ENCODE measurements at places on chromosomes 7 and 10. TPM values are rescaled to one million over a fixed set of nuclear protein-coding genes. Genes with fewer than 3 reads are reported as not detected.

GRCh38 chr10:56895306-56895705 is 534.2 kb upstream of the ZWINT start:
- no peak for DNase-seq

GRCh38 chr7:14483663-14484062 is 418.9 kb downstream of the DGKB start:
- DNase-seq = no peak

The FOXI2 gene
- total RNA-seq = not detected

DNA sequence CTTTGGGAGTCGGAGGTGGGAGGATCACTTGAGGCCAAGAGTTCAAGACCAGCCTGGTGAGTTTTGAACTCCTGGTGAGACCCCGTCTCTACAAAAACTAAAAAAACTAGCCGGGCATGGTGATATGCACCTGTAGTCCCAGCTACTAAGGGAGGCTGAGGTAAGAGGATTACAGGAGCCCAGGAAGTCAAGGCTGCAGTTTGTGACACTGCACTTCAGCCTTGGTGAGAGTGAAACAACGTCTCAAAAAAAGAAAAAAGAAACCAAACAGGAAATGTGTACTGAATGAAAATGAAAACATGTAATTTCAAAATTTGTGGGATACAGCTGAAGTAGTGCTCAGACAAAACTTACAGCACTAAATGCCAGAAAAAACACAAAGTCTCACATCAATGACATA is 7.6 kb downstream of the ARHGAP12 start:
- DNase-seq = no peak

The NRCAM gene
- 2.8 TPM for total RNA-seq

- DNase-seq = no peak
Observed at GRCh38 chr10:93206652-93207051, 133.0 kb downstream of the CYP26A1 start.

DNA sequence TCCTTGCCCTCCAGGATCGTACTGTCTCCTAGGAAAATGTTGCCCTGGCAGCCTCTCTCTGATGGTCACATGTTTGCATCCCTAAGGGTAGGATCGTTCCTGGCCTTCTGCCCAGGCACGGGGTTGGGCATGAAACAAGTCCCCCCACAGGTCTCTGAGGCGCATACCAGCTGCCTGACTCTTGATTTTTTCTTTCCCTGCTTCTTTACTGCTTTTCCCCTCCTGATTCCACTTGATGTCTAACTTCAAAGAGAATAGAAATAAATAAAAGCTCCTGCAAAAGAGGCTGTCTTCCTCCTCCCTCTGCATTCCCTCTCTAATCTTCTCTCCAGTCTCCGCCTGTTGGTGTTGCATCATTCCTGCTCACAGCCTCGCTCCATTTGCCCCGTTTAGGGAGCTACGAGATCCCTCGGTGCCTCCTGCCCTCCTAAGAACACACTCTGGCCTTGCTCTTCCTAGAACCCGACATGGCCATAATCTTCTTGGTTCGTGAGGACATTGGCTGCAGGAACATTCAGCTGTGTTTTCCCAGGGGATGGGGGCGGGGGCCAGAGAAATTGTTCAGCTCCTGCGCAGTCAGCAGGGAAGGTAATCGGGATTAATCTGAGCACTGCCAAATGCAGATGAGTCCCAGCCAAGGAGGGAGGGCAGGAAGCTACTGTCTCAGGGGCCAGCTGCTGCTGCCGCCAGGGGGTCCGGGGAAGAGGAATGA is 26.0 kb downstream of the LEP start:
- DNase-seq = peak; percentile 84

GRCh38 chr7:116195451-116195850 is 14.9 kb upstream of the TES start:
- DNase-seq = no peak

The ATG9B gene
- 0.40 TPM for total RNA-seq

- no peak for DNase-seq
Observed at GRCh38 chr10:63692220-63692896, 171.2 kb downstream of the REEP3 start.

The LDB3 gene
- 2.6 TPM for total RNA-seq

GRCh38 chr10:67603086-67603485 is 92.9 kb downstream of the CTNNA3 start:
- DNase-seq = no peak

- no peak for DNase-seq
Observed at GRCh38 chr10:11616021-11616420, 4.6 kb upstream of the USP6NL start.

DNA sequence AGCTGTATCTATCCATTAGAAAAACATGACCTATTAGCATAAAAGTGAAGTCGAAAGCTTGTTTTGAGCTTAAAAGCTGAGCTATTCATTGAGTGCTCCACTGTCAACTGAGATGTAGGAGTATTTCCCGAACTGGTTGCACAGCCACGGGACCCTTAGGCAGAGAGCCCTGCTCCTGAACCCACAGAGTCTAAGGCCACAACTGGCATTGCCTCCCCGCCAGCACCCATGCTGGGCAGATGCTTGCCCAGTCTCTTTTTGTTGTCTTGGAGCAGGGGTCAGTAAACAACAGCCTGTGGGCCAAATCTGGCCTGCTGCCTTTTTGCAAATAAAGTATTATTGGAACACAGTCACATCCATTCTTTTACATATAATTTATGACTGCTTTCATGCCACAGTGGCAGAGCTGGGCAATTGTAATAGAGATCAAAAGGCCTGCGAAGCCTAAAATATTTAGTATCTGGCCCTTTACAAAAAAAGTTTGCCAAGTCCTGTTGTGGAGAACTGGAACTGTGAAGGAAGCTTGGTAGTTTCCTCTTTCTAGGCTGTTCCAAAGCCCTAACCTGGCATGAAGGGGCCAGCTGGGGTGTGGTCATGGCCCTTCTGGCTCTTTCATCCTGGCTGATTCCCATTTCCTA is 58.4 kb upstream of the WAPL start:
- DNase-seq = no peak

DNA sequence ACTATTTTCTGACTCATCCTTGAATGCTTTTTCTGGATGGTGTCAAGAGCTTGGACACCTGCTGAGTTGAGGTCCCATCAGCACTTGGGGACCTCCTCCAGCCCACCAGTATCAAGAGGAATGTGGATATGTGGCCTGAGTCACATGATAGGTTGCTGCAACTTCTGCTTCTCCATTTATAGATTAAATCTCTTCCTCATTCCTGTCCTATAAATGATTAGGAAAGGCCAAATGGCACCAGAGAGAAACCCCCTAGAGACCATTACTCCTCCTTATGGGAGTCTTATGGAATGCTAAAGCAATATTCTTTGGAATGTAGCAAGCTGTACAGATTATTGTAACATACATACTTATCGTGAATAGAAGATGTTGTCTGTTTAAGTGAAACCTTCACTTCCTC is 85.6 kb downstream of the NEUROD6 start:
- no peak for DNase-seq

DNA sequence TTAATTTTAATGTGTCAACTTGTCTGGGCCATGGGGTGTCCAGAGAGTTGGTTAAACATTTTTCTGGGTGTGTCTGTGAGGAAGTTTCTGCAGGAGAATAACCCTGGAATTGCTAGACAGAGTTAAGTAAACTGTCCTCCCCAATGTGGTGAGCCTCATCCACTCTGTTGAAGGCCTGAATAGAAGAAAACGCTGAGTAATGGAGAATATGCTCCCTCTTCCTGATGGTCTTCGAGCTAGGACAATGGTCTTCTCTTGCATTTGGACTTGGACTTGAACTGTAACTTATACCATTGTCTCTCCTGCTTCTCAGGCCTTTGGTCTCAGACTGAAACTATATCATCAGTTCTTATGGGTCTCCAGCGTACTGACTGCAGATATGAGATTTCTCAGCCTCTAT is 296.0 kb upstream of the IMMP2L start:
- no peak for DNase-seq

GRCh38 chr10:110647136-110647430 is 2.9 kb downstream of the RBM20 start:
- no peak for DNase-seq

The TAF5 gene
- 3.9 TPM for total RNA-seq

GRCh38 chr7:87202705-87203104 is 16.8 kb downstream of the TMEM243 start:
- no peak for DNase-seq

DNA sequence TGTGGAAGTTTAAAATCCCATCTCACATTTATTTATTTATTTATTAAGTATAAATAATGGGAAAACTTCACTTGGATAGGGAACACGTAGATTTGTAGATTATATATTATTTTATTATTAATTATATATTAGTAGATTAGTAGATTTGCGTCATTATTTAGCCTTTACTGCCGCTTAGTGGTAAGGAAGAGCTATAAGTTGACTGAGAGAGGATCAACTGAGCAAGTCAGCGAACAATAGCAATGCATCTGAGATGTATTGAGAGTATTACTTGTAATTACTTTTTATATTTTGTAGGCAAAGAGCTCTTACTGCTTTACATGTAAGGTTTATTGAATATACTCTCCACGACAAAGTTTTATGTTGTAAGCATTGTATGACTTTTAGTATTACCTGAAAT is 244.5 kb upstream of the ANKRD30A start:
- no peak for DNase-seq

The SPDYE6 gene
- total RNA-seq = not detected

DNA sequence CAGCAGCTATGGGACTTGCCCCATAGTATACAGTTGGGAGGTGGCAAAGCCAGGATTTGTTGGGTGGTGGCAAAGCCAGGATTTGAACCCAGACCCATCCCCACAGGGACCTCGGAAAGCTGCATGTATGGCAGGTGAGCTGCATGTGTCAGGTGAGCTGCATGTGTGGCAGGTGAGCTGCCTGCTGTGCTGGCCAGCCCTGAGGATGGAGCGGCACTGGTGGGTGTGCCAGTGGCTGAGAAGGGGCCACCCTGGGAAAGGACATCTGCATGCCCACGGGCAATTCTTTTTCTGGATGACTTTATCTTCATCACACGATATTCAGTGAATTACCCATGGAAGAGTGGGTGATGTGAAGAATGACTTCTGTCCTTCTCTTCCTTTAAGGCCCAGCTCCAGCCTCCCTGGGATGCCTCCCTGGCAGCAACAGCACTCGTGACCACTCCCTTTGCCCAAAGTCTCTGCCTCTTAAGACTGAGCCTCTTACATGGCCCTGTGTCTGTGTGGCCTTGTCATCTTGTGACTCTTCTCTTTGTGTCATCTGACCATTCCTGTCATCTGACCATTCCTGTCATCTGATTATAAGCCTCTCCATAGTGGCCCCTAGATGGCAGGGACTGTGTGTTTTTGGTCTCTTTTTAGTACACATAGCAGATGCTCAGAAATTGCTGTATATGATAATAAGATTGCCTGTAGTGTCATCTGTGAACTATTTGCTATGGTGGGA is 25.0 kb downstream of the CLEC2L start:
- no peak for DNase-seq

The CTNNA3 gene
- 2.3 TPM for total RNA-seq

The MRPS24 gene
- 73.0 TPM for total RNA-seq

GRCh38 chr10:130763491-130763890 is 548.0 kb downstream of the TCERG1L start:
- DNase-seq = no peak

The LIPJ gene
- total RNA-seq = 0.25 TPM

DNA sequence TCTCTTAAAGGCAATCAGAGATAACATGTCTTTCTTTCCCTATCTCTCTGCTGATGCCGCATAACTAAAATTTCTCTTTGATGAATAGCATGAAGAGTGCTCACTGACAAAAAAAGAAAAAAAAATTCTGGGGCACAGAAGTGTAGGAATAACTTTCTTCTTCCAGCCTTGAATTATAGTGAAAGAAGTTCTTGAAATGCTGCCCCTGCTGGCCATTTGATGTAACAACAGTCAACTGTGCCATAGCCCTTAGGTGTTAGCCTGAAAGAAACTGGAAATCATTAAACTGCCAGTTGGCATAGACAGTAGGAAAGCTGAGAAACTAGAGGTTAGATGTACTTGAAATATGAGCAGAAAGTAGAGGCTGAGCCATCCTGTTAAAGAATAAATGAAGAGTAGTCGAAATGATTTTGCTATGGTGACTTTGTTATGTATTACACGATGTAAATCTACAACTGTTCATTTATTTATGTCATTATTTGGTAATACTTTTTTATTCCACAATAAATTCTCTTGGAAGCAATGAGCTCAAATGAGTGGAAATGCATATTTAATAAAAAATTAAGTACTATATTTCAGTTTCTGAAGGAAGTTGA is 48.3 kb upstream of the FAM171A1 start:
- no peak for DNase-seq

- DNase-seq = no peak
Observed at GRCh38 chr7:36683695-36684357, 40.5 kb downstream of the AOAH start.

GRCh38 chr7:94654783-94655125 is 1.2 kb downstream of the SGCE start:
- no peak for DNase-seq

DNA sequence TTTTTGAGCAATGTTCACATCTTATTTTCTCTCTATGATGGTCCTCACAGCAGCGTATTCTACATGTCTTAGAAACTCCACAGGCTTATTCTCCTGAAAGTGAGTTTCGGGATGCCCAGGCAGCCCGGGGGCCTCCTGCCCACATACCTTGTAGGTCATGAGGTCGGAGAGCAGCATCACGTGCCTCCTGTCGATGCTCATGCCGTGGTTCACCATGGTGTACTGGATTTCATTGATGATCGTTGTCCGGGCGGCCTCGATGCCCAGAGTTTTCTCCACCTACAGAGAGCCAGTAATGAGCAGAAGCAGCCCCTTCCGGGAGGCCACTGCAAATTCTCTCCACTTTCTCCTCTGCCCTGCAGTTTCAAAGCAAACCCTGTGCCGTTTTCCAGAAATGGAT is 48.0 kb downstream of the POLR3A start:
- DNase-seq = no peak

The CDK1 gene
- total RNA-seq = 3.7 TPM

DNA sequence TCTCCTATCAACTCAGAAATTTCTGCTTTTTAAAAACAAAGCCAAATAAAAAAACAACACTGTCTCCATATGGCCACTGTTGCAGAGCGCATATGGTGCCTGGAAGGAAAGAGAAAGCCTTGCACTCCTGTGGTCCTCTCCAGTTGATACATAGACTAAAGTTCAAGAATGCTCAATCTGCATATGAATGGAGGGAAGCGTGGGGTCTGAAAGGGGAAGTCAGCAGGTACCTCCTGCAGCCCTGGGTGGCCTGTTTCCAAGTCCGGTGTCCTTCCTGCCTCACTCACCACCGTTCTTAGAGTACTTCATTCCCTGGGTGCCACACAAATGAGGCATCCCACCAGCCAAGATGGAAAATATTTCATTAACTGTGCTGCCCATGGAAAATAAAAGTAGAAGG is 138.3 kb upstream of the PALS2 start:
- DNase-seq = no peak

- DNase-seq = no peak
Observed at GRCh38 chr7:150988230-150989226, 2.3 kb upstream of the NOS3 start.

DNA sequence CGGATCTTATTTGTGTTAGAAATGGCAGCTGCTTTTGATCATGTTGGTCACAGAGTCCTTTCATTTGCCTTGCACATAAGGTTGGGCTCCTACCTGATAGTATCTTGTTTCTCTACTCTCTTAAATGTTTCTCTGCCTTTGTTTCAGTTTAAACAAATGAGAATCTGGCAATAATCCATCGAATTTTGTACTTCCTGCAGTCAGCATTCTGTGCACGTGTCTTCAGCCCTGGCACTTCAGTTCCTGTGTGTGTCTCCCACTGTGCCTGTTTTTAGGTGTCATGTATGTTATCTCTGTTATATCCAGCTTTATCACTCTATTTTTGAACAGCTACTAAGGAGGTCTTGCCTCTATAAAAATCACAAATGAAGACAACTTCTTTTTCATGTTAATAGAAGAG is 28.4 kb upstream of the PTER start:
- no peak for DNase-seq

The MEIG1 gene
- not detected for total RNA-seq

The NODAL gene
- not detected for total RNA-seq

- DNase-seq = no peak
Observed at GRCh38 chr10:107589081-107589480, 424.6 kb upstream of the SORCS1 start.

Measured in ovary (tissue), 10 donors.